ENCODE measurements at places on chromosomes 1 and 21.

DNA sequence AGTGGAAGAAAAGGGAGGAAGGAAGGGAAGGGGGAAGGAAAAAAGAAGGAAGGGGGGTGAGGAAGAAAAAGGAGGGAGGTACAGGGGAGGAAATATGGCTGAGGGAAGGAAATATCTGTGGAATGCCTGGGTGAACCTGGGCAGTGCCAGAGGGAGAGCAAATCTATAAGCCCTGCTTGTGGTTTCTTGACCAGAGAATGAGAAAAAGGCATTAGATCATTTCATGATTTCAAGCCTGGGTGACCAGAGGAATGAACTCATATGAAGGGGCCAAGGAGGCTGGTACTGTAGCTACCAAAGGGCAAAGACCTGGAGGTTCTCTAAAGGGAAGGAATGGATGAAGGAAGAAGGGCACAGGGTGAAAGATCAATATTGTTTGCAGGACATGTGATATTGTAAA, 31.4 kb downstream of the GNG12 start:
- no peak for DNase-seq

DNA sequence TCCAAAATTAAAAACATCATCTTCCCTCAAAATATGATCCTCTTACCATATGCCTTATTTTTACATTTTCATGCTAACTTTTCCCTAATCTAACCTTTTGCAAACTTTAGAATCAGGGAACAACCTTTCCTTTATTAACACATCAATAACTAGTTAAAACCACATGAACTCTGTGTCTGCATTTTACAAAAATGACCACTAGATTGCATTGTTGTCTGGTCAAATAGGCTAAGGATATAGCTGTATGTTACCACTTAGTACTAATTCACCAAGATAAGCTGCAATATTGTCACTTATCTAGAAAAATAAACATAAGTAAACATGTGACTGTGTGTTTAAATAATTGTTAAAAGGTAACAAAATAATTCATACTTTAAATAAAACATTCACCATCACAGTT, 82.3 kb downstream of the DENND1B start:
- no peak for DNase-seq

GRCh38 chr1:84756455-84757082, 66.3 kb upstream of the SSX2IP start:
- DNase-seq = no peak

DNA sequence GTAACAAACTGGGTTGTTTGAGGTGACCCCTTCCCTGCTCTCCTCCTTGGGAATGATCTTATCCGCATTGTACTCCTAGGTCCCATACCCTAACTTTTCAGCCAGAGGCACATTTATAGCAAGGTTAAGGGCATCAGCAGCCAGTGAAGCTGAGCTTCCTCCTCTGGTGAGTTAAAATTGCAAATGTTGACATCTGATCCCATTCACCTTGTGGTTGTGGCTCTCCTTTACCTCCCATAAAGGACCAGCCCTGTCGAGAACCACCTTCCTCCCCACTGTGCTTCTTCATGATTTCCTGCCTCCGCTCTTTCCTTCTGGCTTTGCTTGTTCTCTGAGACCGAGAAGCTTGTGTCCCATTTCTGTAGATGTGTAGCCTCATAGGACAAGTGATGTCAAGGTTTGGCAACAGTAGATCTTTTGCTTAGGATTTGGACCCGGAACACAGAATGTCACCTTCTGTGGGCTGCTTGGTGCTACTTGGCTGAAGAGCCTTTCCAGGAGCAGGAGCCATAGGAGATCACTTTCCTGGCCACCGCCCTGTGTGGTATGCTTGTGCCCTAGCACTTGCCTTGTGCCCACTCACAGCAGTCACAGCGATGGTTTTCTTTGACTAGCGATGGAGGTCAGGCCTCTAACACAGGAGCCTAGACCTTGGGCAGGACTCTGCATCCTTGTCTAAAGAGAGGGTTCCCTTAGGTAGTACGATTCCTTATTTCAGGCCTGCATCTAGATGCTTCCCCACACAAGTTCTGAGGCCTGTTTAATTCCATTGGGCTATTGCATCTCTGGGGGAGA, 18.8 kb downstream of the SZRD1 start:
- no peak for DNase-seq

- no peak for DNase-seq
Observed at GRCh38 chr1:20530306-20530705, 22.1 kb upstream of the FAM43B start.

DNA sequence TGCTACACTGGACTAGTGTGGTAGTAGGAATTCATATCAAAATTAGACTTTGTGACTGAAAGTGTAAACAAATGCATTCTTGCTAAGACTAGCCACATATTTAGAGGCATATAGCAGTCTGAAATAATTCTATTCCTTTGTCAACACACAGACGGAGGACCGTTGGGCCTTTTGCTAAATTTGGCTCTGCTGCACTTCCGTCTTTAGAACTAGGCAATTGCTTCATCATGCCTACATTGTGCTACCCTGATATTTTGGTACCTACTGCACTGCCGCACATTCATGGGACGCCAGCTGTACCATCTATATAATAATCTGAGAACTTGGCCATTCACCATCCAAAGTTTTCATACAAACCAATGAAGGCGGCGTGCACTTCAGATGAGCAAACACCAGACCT, 346.8 kb downstream of the KIF26B start:
- DNase-seq = no peak

DNA sequence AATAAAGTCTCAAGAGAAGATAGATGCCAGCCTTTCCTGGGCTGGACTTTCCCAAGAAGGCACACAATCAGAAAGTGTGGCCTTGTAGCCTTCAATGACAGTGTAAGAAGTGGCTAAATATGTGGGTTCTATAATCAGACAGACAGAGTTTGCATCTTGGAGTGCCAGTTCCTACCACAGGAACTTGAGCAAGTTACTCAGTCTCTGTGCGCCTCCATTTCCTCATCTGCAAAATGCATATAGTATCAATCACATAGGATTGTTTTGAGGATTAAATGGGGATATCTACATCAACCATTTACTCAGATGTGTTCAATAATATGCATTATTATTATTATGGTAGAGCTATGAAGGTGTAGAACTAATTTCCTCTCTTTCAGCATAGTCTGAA, 176.8 kb upstream of the PTBP2 start:
- no peak for DNase-seq

DNA sequence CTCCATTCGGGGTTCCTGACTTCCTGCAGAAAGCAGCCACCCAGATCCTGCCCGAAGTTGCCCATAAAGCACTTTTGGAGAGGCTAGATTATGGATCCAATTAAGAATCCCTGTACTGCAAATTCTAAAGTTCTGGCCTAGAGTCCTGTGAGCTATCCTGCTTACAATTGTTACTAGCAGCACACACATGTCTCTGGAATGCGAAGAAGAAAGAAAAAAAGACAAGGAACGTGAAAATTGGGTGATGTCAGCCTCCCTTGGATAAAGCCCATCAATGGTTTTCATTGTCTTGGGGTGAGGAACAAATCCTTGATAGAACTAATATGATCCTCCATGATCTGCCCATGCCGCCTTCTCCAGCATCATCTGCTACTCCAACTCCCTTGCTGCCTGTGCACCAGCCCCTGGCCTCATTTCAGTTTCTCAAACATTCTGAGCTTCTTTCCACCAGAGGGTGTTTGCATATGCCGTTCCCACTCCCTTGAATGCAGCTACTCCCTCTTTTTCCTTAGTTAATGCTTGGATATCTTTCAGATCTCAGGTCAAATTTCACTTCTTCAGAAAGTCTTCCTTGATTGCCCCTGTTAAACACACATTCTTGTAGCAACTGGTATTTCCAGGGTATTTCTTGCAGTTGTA, 94.0 kb downstream of the ST6GALNAC5 start:
- DNase-seq = no peak

DNA sequence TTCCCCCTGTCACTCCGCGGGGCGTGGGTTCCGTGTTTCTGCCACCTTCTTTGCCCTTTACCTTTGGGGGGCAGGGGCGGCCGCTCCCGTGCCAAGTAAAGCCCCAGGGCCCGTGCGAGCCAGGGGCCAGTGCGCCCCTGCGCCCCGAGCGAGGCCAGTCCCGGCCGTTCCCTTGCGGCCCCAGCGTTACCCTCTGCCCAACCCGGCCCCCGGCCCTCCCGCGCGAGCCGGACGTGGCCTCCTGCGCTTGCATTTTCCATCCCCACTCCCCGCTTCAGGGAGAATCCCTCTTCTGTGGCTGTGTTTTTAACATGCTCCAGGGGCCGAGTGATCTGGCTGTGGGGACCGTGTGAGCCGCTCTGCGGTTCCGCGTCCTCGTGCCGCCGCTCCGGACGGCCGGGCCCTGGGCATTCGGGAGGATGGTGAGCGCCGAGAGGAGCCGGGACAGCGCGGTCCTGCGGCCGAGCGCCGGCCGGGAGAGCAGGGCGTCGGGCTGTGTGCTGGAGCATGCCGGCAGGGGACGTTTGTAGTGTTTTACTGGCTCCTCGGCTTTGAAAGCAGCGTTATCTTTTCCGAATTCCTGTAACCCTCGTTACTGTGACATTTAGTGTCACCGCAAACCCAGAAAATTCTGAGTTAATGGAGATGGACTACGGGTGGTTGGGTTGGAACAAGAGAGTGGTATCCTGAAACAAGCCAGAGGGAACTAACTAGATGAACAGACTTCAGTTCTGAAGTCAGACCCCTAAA, 1.0 kb downstream of the GALNT2 start:
- DNase-seq = no peak

DNA sequence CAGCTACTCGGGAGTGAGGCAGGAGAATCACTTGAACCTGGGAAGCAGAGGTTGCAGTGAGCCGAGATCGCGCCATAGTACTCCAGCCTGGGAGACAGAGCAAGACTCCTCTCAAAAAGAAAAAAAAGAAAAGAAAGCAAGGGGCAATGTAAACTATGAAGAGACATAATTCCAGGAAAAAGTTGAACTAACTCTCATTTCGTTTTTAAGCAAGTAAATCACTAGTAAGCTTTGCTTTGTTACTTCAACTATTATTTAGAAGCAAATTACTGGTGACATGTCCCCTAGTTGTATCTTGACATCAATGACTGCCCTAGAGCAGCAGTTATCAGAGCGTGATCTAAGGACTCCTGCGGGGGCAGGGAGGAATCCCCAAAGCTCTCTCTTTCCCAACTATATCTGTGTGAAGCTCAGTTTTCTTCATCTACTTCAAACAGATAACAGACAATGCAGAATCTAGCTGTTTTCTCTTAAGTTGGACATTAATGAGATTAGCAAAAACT, 18.7 kb downstream of the CLSTN1 start:
- no peak for DNase-seq

- no peak for DNase-seq
Observed at GRCh38 chr21:17688912-17689874, 76.5 kb upstream of the BTG3 start.

GRCh38 chr1:216047811-216048572, 375.3 kb downstream of the USH2A start:
- no peak for DNase-seq

GRCh38 chr1:88799491-88799890, 91.9 kb downstream of the GTF2B start:
- no peak for DNase-seq

GRCh38 chr1:244712669-244713068, 59.7 kb downstream of the DESI2 start:
- no peak for DNase-seq

Data from SW 1271 (cell line).